COR-L47 (cell line): ENCODE measurements at places on chromosomes 1 and 21.

GRCh38 chr1:206829875-206830274 is 35.5 kb upstream of the IL20 start:
- no peak for DNase-seq

GRCh38 chr21:44285138-44285992 is at the start of gene AIRE:
TSS of gene AIRE (plus strand) at chr21:44285876. CDS start at chr21:44286007, 131 bp downstream.
- DNase-seq = no peak

- DNase-seq = peak; percentile 36
Measured at GRCh38 chr1:115089420-115090185, at the start of gene TSPAN2. TSS of gene TSPAN2 (minus strand) at chr1:115089503. CDS start at chr1:115089432, 71 bp downstream.

DNA sequence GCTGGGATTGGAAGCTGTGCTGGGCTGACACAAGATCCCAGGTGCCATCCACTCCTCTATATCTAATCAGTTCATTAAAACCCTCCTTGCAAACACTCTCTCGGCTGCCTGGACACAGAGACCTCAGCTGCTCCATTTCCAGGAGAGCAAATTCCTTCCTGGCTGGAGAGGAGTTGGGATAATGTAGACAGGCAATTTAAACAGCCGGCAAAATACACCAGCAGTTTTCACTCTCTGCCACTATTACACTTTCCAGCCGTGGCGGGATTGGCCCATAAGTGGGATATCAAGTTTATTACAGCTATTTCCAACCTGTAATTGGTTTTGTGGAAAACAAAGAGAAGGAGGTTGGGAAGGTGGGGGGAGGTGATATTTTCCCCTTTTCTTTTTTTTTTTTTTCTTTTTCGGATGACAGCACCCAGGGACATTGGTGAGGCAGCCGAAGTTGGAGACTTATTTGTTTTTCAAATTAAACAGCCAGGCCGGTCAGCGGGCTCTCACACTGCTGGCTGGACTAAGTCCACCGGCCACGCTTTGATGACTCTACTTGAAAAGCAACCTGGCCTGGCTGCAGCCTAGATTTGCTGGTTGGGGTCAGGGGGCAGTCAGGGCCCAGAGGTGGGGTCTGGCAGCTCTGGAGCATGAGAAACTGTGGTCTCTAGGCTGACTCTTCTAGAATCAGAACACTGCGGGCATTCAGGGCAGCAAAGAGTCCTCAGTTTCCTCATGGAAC is 177.4 kb downstream of the IGSF21 start:
- no peak for DNase-seq

DNA sequence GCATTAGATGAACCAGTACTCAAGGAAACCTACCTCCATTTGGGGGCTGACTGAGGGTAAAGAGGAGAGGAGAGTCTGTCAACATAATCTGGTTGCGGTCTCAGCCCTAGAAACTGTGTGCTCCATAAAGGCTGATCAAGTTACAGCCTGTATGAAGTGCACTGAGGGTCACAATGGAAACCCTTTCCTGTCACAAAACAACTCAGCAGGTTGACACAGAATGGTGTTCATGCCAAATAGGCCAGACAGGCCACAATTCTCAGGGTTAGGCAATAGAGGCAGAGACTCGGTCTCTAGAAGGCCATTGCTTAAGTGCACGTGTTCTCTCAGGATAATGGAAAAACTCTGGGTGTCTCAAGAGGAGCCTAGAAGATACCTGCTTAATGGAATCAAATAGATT is 4.1 kb upstream of the ANKRD35 start:
- no peak for DNase-seq

- no peak for DNase-seq
Measured at GRCh38 chr1:94852788-94853187, 32.6 kb downstream of the SLC44A3 start.

- DNase-seq = no peak
Measured at GRCh38 chr1:202892501-202892900, 3.6 kb upstream of the RABIF start.

DNA sequence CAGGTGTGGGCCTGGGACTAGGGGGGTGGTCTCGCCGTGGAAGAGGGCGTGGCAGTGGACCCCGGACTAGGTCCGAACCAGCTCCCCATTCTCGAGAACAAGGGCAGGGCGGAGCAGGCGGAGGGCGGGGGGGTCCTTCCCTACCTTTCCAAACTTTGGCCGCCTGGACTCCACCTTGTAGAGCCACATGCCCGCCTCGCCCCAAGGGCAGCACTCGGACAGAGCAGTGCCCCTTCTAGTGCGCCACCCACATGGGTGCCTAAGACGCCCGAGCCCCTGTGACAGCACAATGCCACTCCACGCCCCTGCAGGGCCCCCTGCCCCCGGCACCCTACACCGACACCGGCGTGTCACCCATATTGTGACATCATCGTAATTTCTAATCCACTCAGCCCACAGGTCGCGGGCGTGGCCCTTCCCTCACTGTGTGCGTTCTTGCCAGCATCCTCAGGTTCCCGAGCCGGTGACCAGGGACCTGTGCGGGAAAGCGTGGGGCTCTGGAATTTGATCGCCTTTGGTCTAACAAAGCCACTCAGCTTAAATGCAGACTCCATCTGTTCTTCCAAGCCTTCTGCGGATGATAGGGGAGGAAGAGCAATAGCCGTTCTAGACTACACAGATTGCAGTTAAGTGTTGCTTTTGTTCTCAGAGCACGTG is 553 bp upstream of the STMN1 start:
- peak; percentile 87 for DNase-seq
